ENCODE measurements at places on chromosomes 1 and 21.
A peak's percentile ranks its signal among the peaks of the same experiment; 100 is the strongest.

- DNase-seq = no peak
Observed at GRCh38 chr1:172398970-172399755, 21.3 kb upstream of the C1orf105 start.

GRCh38 chr1:62765981-62766380 is 18.0 kb upstream of the ATG4C start:
- no peak for DNase-seq

DNA sequence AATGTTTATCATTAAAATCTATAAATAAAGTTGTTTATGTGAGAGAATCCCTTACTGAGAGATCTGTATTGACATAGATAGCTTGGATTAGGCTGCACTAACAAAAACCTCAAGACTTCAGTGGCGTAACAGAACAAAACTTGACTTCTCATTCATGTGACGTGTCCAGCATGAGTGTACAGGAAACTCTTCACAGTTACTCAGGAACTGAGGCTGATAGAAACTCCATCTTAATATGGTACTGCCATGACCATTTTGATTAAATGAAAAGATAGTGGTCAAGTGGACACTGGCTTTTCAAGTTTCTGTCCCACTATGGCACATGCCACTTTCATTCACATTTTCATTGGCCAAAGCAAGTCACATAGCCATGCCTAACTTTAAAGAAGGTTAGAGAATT is 3.7 kb downstream of the ST3GAL3 start:
- no peak for DNase-seq

GRCh38 chr1:164641353-164641730 is 82.4 kb downstream of the PBX1 start:
- DNase-seq = no peak

DNA sequence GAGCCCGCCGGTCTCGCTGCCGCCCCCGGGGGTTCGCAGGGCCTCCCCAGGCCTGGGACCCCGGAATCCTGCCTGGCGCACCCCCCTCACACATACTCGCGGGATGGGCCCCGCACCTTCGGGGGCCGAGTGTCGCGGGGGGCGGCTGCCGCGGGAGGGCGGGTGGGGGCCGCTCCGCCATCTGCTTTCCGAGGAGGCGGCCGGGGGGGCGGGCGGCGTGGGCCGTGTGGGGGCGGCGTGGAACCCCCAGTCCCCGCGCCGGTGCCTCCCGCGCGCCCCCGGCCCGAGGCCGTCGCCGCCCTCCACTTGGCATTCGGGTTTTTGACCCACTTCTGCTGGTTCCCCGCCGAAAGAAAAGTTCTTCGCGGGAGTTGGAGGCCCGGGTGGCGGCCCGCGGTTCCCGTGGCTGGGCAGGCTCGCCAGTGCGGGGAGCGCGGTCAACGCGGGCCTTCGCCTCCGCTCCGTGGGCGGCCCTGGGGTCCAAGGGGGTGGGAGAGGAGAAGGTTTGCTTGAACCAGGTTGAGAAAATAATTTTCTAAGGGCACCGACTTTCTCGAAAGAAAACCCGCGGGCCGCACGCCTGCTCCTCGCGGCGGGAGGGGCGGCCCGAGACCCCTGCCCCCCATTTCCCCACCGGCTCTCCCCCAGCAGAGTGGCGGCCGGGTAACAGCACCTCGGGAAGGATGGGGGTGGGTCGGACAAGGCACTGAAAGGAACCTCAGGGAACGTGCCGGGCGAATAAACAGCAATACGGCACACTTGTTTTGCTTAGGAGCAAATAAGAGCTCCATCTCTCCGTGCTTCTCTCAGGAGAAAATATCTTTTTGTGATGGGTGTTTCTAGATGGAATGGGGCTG is 1.6 kb downstream of the PHF13 start:
- DNase-seq = no peak

DNA sequence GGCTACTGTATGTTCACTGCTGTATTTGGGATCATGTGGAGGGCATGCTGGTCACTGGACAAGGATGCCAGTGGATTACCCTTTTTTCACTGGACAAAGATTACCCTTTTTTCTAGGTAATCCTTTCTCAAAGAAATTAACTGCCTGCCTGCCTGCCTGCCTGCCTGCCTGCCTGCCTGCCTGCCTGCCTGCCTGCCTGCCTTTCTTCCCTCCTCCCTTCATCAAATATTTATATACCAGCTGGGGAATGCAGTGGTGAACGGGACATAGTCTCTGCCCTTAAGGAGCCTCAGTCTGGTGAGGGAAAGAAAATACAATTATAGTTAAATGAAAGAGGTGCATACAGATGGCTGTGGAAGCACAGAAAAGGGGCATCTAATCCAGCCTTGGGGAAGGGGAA is 85.0 kb downstream of the PGM1 start:
- no peak for DNase-seq

GRCh38 chr21:36218691-36219090 is 62.1 kb downstream of the DOP1B start:
- DNase-seq = no peak

DNA sequence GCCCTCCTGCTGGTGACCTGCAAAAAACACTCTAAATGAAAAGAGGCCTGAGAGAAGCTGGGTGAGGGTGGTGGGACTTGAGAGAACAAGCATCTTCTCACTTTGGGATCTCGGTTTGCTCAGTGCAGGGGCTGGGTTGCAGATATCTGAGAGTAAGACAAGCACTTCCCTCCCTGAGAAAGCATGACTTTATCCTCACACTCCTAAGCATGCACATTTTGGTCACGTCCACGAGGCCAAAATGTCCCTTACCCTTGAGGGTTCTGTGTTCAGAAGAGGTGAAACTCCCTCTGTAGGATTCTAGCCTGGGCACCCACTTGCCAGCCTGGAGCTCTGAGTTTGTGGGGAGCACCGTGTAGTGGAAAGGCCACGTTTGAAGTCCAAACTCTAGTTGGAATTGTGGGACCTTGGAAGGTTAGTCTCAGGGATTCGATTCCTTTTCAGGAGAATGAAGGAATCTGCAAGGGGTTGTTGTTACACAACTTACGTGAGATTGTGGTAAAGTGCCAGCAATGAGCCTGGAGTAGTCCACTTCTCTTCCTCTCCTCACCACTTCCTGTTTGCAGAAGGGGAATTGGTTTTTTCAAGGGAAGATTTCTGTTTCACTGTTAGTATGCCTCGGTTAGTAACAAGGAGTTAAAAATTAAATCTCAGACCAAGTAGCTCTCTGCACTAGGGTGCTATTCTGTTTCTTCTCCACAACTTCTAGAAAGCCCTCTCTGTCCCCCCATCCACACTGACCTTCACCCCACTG is 3.0 kb downstream of the FCAMR start:
- DNase-seq = no peak

DNA sequence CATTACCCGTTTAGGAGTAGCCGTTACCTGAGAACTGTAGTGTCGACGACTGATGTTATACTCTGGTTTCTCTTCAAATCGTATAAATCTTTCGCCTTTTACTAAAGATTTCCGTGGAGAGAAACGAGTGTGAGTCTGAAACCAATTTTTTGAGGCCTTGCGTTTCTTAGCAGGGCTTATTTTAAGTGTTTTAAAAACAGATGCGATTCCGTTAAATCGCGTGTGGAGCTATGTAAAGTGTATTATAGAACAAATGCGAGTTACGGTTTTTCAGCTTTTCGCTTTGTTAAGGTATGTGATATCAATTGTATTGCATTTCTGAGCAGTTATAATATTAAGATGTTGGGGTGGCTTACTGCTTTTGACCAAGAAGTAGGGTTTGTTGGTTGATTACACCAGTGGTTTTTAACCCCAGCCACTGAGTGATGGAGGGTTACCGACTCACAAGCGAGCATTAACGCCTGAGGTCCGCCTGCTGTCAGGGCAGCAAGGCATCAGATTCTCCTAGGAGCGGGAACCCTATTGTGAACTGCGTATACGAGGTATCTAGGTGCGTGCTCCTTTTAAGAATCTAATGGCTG is 18.0 kb downstream of the KIAA2013 start:
- DNase-seq = peak; percentile 36

DNA sequence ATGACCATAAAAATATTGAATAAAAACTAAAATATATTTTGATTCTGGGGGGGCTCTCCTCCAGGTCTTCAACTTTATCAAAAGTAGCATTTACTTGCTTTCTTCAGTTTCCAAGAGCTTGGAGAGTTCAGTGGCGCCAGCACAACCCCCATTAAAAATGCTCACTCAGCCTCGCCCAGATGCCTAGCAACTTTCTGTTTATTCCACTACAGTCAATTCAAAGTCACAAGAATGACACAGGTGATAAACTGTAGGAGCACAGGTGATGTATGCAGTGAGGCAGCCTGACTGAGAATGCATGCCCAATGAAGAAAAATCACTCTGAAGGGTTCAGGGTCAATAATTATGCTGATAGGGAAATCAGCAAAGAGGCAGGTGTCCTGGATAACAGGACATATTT is 159.4 kb upstream of the ATP1B1 start:
- no peak for DNase-seq

GRCh38 chr1:2542246-2542915 is 12.3 kb upstream of the HES5 start:
- DNase-seq = no peak

- DNase-seq = no peak
Observed at GRCh38 chr1:179549368-179549700, 26.4 kb downstream of the NPHS2 start.

GRCh38 chr1:245657371-245657770 is 502.6 kb downstream of the KIF26B start:
- no peak for DNase-seq

DNA sequence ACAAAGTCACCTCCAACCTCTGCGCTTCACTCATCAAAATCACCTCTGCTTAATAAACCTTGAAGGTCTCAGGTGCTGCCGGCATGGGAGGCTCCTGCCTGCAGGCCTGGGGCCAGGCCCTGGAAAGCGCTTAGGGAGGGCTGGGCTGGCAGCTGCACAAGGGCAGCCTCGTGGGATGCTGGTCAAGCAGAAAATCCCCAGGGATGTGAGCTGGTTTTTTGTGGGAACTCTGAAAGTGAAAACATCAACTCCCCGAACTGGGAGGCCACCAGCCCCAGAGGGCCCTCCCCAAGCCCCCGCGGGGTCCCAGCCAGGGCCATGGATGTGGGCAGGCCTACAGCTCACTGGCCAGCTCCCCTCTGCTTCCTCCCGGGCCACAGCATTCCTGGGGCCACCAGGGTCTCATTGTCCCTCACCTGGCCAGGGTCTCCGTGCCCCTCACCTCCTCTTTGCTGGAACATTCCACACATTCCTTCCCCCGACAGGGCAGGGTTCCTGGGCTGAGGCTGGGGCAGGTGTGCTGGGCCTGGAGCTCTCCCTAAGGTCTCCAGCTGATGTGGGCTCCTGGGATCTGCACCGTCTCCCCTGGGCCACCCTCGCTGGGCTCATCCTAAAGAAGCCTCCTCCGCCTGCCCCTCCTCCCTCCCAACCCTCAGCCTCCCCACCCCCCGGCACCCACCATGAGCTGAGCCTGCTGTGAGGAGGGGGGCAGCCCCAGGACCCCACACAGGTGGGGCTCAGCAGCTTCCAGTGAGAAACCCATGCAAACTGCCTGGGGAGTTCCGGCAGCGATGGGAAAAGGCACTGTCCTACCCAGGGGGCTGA is 36.0 kb upstream of the POFUT2 start:
- no peak for DNase-seq

- no peak for DNase-seq
Observed at GRCh38 chr1:235659186-235659771, 9.7 kb upstream of the GNG4 start.

GRCh38 chr1:38569932-38570656 is 289.5 kb downstream of the RRAGC start:
- no peak for DNase-seq

DNA sequence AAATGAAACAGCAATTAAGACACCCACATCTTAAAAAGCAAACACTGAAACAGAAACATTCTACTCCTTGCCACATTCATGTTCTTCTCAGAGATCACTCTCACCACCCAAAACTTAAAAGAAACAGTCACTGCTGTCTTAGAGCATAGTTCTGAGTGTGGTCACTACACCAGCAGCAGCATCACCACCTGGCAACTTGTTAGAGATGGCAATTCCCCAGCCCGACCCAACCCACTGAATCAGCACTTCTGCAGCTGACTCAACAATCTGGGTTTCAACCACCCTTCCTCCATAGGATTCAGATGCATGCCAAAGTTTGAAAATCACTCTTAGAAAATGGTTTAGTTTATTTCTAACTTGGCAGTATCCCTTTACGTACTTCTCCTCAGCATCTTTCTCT is 126.1 kb downstream of the CDC42BPA start:
- DNase-seq = no peak

Data from activated T-cell treated with anti-CD3 and anti-CD28 coated beads for 1 hour (primary cell).